Posterior vena cava (tissue), 2 donors: ENCODE measurements at places on chromosomes 6 and 20.

DNA sequence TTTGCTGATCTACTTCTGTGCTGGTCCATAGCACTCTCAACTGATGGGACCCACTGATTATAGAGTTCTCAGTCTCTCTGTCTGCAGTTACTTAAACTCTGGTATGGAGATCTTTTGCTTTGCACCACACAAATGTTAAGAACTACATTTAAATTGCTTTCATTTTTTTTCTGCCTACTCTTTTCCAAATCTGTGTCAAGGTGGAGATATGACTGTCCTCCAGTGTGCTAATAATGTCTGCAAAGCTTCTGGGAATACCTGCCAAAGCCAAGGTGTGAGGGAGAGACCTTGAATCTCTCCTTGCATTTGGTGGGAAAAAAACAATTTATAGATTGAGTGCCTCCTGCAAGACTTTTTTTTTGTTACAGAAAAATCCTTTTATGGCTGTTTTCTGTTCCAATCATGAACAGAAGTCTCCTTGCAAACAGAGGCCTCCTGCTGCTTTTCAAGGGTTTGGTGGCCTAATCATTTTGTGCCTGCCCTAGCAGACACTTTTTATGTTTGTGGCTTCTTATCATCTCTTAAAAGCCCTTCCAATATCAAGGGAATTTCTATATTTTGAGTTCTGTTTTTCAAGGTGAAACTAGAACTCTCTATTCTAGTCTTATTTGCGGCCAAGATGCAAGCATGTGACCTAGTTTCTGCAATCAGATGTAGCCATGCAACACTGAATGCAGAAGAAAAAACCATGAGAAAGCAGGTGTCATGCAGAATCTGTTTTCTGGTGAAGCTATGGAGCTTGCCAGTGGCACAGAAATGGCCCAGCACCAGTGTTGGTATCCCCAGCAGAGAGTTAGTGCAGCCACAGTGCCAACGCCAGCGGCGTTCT is 23.2 kb upstream of the AKIRIN2 start:
- no peak for DNase-seq

DNA sequence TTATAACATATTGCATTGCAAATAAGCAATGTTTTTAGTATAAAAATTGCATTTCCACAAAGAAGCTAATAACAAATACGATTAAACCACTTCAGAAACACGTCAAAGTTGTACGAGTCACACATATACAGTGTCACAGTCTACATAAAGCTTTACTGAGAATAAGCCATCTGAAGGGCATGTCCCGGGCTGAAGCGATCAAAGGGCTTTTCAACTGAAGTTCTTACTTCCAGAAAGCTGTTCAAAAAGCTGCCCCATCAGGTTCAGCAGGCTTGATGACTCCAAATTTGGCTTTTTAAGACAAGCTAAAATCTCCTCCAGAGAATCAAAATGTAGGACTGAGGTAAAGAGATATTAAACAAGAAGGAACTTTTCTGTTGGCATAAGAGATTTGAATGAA is 37.5 kb upstream of the HAO1 start:
- no peak for DNase-seq

DNA sequence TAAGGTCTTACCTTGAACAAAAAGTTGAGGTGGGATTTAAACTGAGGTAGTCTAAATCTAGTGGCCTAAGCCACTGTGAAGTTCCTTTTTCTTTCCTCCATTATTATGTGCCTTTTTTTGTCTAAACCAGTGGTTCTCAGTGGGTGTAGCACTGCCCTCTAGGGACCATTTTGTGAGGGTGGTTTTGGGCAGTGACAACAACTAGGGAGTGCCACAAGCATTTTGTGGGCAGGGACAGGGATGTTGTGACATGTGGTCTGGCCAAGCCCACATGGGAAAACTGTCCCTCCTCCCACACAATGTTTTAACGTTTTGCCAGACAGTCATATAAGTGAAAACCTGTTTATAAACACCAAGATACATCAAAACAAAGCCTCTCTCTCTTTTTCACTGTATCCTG is 899.4 kb upstream of the FLRT3 start:
- DNase-seq: no peak

DNA sequence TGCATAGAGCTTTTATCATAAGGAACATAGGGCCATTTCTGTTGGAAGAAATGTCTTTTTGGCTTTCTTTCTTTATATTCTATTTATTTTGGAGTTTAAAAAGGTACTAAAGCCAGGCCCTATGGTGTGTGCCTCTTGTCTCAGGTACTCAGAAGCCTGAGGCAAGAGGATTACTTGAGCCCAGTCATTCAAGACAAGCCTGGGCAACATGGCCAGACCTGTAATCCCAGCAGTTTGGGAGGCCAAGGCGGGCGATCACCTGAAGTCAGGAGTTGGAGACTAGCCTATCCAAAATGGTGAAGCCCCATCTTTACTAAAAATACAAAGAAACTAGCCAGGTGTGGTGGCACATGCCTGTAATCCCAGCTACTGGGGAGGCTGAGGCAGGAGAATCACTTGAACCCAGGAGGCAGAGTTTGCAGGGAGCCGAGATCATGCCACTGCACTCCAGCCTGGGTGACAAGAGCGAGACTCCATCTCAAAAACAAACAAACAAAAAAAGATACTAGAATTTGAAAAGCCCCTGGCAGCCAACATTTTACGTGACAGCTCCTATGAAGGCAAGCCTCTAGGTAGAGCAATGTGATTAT is 80.0 kb downstream of the CBFA2T2 start:
- no peak for DNase-seq

DNA sequence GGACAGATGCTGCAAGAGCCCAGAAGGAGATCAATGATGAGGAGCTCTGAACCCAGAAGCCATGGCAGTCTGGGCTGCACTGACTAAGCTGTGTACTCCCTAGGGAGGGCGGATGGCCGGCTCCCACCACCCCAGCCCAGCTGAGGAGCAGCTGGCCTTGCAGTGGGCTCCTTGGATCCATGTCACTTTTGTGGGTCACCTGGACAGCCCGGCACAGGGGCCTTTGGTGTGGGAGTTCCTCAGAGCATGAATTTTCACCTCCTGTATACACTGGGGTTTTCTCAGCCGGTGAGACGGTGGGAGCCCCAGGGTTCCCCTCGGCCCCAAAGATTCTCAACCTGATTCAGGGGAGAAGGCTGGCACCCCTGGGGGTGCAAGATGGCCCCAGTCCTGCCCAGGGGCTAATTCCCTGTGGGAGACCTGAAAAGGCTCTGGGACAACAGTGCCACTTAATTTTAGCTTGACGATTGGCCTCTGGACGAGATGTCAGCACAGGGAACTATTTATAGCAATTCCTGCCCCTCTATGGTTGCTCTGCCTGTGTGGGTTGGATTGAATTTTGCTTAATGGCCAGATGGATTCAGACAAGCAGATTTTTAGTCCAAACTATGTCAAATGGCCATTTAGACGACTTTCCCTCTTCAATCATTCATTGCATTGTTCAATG is 121.6 kb upstream of the PMEPA1 start:
- peak; percentile 74 for DNase-seq

- no peak for DNase-seq
These were observed 104.0 kb upstream of the EPHA7 start for GRCh38 chr6:93523365-93523764.

GRCh38 chr6:38776515-38776914 is 61.4 kb downstream of the DNAH8 start:
- no peak for DNase-seq

GRCh38 chr20:49693435-49694171 is 20.1 kb downstream of the B4GALT5 start:
- DNase-seq: no peak

GRCh38 chr20:57009775-57010174 is 256.7 kb downstream of the BMP7 start:
- no peak for DNase-seq

- no peak for DNase-seq
These were observed 22.2 kb downstream of the PLCG1 start for GRCh38 chr20:41159547-41159946.

GRCh38 chr6:45505470-45505869 is 127.7 kb upstream of the SUPT3H start:
- DNase-seq: no peak

DNA sequence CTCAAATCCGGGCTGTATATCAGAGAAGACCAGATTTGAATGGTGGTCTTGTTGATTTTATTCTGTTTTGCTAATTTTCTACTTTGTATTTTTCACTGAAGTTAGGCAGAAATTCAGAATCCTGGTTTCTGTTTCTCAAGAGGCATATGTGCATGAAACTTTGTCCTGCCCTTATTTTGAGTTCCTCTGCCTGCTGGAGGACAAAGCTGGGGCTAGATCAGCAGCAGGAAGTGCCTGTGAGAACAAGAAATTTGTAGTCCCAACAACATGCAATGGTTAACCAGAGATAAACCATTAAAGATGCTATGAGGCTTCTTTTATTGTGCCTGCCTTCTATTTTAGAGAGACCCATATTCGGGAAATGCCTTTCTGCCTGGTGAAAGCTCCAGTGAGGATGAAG is 37.1 kb downstream of the BEND6 start:
- DNase-seq: no peak

DNA sequence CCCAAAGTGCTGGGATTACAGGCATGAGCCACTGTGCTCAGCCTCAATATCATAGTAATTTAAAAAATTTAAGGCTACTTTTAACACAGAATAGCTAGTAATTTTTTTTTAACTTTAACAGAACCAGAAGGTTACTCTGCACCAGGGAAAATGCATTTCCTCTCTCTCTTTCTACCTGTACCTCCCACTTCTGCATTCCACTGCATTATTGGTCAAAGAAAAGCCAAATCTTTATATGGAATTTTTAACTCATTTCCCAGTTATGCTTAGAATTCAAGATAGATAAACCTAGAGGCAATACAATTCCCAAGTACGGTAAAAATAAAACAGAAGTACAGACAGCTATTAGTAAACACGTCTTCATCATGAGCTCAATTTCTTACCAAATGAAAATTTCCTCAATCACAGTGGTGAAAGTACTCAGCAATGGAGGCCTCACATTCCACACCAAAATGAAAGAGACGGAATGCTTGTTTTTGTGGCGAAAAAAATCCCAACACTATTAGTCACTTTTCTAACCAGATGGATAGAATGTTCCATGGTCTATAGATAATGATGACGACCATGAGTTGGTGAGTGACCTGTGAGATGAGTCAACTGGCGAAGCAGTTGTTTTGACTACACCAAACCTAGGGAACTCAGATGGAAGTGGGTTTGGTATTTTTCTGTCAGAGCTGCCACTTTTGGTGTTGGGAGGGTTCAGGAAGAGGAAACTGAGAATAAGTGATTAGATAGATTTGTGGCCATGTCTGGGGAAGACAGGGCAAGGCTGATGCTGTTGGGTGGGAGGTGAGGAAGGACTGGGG is 104.7 kb upstream of the SGK1 start:
- no peak for DNase-seq

DNA sequence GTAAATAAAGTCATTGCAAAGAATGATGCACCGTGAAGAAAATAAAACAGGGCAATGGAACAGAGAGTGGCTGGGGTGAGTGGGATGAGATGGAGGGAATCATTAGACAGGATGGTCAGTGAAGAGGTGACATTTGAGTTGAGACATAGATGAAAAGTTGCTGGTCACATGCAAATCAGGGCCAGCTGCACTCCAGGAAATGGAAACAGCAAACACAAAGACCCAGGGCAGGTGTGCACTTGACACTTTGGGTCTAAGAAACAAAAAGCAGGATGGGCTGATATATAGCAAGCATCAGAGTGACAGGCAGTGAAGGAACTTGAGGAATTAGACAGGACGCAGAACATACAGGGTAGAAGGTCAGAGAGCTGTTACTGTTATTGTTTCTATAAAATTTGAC is 171.5 kb upstream of the RIPOR2 start:
- no peak for DNase-seq

DNA sequence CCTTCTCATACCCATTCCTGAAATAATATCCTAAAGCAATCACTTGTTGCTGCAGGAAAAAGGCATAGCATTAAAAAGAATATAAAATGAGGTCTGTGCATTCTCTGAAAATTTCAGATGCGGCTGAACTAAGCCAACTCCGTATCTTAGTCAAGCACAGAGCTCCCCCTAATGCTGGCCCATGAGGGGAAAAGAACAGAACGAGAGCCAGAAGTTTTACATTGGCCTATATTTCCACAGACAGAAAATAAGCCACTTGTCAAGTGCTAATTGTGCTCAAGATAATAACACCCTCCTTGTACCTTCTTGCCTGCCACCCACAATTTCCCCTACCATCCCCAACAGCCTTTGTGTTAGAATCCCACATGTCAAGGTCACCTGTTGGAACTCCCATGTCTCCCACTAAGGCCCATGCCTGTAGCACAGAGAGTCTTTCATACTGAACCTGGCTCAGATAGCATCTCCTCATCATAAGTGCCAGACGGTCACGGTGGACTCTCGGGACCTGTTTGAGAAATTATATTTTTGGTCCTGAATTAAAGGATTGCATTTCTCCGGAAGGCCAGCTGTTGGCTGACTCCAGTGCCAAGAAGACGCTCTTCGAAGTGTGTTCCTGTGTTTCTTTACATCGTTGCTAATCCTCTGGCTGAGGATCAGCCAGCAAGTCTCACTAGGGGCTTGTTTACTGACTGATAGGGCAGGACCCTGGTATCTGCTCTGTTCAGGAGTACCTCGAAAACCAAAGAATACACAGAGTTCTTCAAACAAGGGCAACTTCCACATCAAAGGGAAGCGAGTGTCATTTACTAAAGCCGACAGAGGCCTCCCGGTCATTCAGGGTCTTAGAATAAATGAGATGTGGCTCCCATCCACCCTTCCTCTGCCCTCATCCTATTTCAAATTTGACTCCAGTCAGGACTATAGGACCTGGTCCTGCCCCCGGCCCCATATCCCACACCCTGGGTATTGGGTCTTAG is 183.4 kb upstream of the FBXL4 start:
- DNase-seq: no peak

GRCh38 chr6:4805553-4806336 is 29.5 kb downstream of the CDYL start:
- DNase-seq: no peak

- DNase-seq: no peak
These were observed 514.2 kb downstream of the C6orf118 start for GRCh38 chr6:164795056-164795815.

GRCh38 chr6:126804332-126805064 is 314.0 kb upstream of the RSPO3 start:
- DNase-seq: no peak

- no peak for DNase-seq
These were observed 68.8 kb upstream of the EPB41L1 start for GRCh38 chr20:36085686-36086267.

DNA sequence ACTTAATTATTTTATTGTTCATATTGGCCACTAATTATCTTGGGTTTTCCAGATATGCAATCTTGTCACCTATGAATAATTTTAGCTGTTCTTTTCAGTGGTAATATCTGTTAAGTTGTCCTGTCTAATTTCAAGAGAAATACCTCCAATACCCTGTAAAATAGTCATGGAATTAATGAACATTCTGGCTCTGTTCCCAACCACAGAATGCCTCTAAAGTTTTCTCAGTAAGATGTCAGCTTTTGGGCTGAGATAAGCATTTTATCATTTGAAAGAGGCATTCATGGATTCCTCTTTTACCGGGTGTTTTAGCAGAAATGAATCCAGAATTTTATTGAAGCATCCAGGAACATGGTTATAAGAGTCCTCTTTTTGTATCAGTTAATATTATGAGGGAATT is 109.3 kb downstream of the WDR27 start:
- no peak for DNase-seq

DNA sequence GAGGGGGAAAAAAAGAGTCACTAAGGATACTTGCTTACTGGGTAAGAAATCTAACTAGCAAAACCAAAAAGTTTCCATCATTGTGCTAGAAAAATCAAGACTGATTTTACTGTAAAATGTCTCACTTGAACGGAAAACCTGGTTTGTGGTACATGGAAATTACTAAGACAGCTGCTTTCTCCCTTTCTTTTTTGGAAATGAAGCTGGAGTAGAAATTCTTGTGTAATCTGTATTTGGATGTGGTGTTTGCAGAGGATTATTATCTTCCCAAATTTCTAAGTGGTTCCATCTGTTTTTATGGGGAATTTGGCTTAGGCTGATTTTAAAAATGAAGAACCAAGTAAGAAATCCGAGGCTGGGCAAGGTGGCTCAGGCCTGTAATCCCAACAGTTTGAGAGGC is 20.4 kb downstream of the EPB41L2 start:
- DNase-seq: no peak
